ENCODE measurements at places on chromosomes 4 and X.
A peak's percentile ranks its signal among the peaks of the same experiment; 100 is the strongest.

DNA sequence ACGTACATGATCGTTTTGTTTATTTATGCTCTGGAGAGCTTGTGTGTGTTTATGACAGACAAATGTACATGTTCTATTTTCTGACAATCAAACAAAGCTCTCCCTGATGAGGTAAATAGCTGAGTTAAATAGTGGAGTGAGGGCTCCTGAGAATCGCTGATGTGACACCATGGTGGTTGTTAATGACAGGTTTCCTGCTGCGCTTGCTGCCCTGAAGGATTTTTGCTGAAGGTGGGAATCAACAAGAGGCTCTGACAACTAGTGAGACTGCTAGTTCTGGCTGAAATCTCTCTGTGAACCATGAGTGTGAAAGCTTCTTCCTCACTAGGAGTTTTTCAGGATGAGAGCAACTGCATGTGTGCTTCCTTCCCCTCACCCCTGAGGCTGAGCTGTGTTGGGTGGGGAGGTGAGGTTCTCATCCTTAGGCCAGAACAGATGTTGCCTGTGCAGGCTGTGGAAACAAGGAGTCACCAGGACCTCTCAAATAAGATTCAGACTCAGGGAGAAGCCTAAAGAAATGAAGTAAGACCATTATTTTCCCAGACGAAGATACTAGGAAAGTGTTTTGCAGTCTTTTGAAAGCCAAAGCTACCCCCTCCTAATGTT lies 173.4 kb upstream of the JADE1 start:
- no peak for DNase-seq

DNA sequence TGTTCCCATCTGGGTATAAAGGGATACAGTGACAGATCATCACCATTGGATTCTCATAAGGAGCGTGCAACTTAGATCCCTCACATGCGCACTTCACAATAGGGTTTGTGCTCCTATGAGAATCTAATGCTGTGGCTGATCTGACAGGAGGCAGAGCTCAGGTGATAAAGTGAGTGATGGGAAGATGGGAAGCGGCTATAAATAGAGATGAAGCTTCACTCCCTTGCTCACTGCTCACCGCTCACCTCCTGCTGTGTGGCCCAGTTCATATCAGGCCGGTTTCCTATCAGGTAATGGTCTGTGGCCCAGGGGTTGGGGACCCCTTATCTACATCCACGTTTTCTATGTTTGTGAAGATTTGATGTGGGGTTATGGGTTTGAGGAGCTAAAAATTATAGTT lies 43.7 kb downstream of the FAT4 start:
- DNase-seq: no peak

DNA sequence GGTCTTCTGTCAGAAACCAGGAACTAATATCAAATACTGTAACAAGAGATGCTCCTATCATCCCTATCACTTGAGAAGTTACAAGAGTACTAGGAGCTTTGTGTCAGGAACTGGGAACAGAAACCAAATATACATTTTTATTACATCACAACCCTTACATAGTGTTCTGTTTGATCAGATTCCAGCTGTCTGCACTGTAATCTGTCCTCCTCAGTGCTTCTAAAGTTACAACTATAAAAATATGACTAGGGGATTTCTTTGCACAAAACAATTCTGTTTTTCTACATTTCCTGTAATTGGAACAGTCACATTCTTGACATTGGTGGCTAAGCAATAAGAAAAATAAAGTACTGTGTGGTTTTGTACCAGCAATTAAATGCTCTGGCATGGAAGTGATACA lies 686.0 kb downstream of the PDHA2 start:
- no peak for DNase-seq

- DNase-seq: no peak
Observed at GRCh38 chr4:127698789-127699200, 31.4 kb upstream of the SLC25A31 start.

DNA sequence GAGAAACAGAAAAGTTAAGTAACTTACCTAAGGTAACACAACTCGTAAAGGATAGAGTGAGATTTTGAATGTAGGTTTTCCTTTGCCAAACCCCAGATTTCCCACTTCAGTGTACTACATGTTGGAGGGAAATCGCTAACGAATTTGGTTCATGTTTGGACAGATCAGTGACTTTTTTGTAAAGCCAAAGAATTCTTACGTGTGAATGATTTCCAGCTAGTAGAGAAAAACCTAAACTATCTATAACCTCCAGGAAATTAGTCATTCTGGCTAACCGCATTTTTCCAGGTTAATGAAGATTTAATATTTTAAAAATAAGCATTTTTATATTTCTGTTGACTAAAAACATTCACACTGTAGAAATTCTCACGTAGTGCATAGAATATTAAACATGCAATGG lies 7.2 kb downstream of the TENM3 start:
- no peak for DNase-seq

DNA sequence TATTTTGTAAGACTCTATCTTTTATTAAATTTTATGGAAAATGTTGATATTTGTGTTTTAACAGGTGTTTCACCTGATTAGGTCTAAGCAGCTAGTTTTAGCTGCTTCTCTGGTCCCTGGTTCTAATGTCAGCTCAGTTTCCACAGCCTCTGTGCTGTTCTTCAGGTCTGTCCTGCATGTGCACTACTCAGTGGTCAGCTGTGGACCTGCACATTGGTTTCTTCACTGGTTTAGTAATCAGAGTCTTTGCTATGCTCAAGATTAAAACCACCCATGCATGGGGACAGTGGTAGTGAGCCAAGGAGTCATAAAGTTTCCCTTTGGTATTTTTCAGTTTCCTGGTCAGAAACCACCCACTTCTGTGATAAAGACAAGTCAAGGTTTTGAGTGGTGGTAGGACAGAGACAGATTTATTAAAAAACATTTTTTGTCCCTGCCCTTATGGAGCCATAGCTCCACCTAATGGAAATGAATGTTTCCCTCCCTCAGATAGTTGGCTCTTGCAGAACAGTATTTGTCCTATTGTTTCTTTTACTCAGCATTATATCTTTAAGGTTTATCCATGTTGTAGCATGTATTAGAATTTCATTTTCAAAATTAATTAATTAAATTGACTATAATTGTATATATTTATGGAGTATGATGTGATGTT lies 36.8 kb upstream of the VBP1 start:
- no peak for DNase-seq

GRCh38 chr4:31334086-31334910 lies 614.1 kb downstream of the PCDH7 start:
- no peak for DNase-seq

GRCh38 chr4:2339458-2340271 lies 77.8 kb upstream of the MXD4 start:
- no peak for DNase-seq

DNA sequence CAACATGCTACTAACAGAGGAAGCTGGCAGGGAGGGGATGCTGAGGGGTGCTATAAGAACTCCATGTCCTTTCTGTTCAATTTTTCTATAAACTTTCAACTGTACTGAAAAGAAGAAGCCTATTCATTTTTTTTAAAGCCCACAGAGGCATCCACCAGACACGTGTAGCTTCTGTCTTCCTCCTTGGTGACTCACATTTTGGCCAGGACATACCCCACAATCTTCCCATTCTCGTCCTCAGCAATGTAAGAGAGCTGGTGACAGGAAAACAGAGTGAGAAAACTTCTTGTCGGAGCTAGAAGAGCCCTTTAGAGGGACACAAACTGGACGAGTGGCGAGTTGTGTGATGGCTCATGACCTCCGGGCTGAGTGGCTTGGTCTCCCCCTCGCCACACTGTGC lies 1.1 kb downstream of the NAA10 start:
- no peak for DNase-seq

GRCh38 chr4:12408364-12408763 lies 979.7 kb upstream of the HS3ST1 start:
- DNase-seq: no peak

- no peak for DNase-seq
Observed at GRCh38 chrX:43349363-43349762, 306.7 kb upstream of the MAOA start.

DNA sequence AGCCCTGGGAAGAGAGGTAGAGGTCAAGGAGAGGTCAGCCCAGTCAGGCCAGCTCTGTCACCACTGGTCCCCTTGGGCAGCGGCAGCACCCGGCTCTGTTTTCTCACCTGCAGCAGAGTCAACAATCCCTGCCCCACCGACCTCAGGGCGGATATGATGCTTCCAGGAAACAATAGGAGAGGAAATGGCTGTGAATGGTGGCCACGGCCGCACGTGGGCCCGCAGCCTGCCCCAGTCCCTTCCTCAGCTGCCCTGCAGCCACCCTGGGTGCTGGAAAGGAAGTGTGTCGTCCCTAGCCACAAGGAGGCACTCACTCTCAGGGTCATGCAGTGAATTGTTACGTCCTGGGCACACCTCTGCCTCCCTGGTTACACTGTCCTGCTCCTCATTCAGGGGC lies 92.5 kb upstream of the ENPP6 start:
- DNase-seq: peak; percentile 49

GRCh38 chrX:135393051-135393450 lies 28.7 kb upstream of the SMIM10L2A start:
- no peak for DNase-seq

- DNase-seq: no peak
Observed at GRCh38 chr4:15746110-15746509, 32.0 kb upstream of the CD38 start.

GRCh38 chr4:185502386-185502785 lies 30.9 kb upstream of the CCDC110 start:
- no peak for DNase-seq

DNA sequence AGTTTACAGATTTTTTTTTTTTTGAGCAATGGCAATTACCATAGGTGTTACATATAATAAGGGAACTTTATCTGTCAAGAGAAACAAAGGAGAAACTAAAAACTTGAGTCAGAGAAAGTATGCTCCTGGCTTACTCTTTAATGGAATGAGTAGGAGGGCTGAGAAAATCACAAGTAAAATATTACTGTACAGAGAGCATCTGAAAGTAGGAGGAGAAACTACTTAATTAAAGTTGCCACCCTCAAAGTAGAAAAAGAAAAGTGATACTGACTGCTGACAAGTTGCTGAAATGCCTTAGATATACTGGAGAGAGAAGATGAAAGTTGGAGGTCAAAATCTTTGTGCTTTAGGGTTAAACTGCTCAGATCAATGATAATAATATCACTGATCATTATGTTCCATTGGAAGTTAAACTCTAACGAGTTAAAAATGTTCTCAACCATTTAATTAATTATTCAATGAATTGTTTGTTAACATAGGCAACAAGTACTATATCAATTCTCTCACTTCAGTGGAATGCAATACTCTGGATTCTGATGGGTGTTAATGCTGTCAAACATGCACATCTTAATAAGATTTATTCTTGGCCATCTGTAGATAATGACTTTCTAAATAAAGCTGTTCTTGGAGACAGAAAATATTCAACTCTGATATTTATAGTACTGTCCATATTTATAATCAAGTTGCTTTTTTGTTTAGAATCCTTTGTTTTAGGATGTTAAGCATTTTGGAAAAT lies 61.2 kb upstream of the CAMK2D start:
- DNase-seq: no peak

- DNase-seq: no peak
Observed at GRCh38 chr4:170400361-170400760, 310.6 kb upstream of the AADAT start.

- DNase-seq: no peak
Observed at GRCh38 chr4:169103966-169104412, 93.9 kb upstream of the CBR4 start.

- no peak for DNase-seq
Observed at GRCh38 chr4:8538076-8538702, 42.0 kb upstream of the GPR78 start.

DNA sequence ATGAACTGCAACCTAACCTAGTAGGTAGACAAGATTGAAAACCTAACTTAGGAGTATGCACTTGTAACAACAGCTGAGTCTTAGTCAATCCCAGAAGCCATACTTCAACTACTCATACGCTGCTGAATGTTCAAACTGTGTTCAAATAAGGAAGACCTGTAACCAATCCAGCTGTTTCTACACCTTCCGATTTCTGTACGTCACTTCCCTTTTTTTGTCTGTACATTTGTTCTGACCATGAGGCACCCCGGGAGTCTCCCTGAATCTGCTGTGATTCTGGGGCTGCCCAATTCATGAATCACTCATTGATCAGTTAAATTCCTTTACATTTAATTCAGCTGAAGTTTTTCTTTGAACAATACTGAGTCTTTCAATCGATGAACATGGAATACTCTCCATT lies 89.5 kb downstream of the BMP3 start:
- DNase-seq: no peak

DNA sequence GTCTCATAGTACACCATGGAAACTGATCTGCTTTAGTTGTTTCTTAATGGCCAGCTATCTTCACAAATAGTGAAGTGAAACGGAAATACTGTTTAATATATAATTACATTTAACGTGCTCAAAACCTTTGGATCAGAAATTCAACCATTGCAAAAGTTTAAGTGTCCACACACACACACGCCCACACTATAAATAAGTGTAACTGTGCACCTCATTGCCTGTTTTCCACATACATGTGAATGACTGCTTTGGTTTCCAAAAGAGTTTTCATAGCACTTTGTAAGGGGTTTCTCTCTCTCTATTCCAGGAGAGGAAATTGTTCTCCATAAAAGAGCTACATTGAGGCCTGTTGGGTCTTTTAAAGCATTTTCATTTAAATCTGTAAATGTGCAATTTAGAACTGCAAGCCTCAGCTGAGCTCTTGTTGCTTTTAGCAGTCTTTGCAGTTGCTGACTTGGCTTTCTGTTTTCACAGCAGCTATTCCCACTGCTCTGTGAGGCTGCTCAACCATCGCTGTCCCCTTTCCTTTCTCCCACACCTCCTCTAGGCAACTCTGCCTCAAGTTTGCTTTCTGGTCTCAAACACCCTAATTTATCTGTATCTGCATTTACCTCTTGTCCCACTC lies 94.5 kb downstream of the RAPGEF2 start:
- DNase-seq: no peak

DNA sequence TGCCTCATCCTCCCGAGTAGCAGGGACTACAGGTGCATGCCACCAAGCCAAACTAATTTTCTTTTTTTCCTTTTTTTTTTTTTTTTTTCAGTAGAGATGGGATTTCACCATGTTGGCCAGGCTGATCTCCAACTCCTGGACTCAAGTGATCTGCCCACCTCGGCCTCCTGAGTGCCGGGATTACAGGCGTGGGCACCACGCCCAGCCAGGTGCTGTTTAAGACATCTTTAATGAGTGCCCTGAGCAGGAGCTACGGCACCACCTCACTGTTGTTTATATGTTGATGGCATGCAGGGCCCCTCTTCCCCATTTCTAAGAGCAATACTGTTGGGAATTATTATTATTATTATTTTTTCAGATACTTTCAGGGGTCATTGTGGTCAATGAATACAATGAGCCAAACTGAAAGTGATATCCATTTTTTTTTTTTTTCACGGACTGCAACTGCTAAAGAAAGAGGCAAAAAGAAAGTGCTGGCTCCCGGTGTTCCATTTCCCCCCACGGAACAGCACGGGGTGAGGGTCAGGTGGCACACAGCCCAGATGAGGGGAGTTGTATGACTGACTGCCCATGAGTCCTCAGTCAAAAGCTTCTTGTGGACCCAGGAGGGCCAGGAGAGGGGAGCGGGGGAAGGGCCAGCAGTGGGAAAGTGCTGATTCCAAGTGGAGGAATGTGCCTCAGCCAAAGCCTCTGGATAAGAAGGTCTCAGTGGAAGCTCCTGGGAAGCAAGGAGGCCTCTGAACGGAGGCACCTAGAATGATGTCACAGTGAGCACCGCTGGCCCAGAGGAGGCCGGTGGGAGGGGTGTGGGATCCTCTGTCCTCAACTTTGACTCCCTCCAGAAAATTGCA lies 101.8 kb upstream of the HPF1 start:
- no peak for DNase-seq

Measured in memory B cell (primary cell).